Stimulated activated CD4-positive, alpha-beta T cell treated with anti-CD3 and anti-CD28 coated beads, Interleukin-1b, Interleukin-23, amount 100 ng/mL, for 1 hour (primary cell): ENCODE measurements at places on chromosomes 3 and 15.

DNA sequence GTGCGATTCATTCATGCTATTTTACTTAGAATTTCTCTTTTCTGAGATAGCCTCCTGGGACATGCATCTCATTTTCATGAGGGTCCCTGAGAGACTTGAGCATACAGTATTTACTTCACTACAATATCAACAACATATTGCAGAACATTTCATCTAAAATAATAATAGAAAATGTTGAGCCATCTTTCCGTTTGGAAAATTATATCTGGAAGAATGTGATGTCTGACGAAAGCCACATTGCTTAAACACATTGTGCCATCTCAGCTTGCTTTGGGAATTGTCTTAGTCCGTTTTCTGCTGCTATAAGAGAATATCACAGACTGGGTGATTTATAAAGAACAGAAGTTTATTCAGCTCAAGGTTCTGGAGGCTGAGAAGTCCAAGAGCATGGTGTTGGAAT lies 55.5 kb downstream of the DPH6 start:
- no peak for DNase-seq

DNA sequence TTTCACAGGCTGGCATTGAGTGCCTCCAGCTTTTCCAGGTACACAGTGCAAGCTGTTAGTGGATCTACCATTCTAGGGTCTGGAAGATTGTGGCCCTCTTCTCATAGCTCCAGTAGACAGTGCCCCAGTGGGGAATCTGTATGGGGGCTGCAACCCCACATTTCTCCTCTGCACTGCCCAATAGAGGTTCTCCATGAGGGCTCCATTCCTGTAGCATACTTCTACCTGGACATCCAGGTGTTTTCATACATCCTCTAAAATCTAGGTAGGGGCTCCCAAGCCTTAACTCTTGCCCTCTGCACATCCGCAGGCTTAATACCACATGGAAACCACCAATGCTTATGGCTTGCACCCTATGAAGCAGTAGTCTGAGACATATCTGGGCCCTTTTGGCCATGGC lies 15.1 kb upstream of the CCR2 start:
- no peak for DNase-seq

GRCh38 chr3:166531730-166532129 lies 694.5 kb upstream of the BCHE start:
- DNase-seq, result no peak

GRCh38 chr3:62376906-62377877 lies 3.8 kb upstream of the FEZF2 start:
- no peak for DNase-seq

DNA sequence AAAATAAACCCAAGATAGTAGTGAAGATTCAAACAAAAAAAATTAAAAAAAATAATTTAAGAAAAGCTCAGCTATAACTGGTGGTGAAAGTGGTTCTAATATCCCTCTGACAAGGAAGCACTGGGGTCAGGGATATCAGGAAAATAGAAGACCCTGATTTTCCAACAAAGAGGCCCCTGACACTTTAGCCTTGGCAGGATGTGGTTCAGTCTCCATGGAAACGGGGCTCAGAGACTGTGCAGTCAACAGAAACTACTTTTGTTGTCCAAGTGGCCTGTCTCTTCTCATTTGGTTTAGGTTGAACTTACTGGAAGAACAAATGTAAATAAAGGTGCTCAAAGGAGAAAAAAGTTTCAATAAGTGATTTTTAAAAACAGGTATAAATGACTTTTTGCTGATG lies 27.2 kb downstream of the INTS14 start:
- no peak for DNase-seq

- DNase-seq, result no peak
These were observed 9.2 kb downstream of the MFSD1 start for GRCh38 chr3:158810823-158811724.

GRCh38 chr15:99438691-99439523 lies 126.9 kb upstream of the MEF2A start:
- no peak for DNase-seq

DNA sequence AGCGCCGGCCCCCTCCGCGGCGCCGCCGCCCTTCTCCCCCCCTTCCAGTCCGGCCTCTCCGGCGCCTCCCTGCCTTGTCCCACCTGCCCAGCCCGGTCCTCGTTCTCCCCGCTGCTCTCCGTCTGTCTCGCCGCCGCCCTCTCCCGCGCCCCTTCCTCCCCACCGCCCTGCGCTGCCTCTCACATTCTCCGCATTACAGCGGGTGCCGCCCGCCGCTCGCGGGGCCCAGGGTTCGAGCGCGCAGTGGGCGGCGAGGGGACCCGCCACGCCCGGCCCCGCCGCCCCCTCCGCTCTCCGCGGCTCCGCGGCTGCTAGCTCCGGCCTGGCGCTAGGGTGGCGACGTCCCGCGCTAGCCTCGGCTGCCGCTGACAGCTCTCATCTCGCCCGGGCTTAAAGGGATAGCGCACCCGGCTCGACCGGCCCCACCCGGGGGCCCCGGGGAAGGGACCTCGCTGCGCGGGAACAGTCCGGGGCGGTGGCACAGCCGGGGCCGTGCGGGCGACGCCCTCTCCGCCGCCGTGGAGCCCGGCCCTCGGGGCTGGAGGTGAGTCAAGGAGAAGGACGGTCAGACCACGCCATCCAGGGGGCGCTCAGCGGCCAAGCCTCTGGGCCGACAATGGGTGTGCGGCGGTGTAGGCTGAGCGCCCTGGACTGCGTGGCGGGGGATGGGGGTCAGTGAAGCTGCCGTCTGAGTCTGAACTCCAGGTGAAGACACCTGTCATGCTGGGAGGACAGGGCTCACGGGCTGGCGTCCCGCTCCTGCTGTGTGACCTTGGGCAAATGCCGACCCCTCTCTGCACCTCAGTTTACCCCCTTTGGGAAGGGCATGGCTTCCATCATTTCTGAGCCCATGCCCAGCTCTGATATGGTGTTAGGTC lies 187.4 kb upstream of the LINGO1 start:
- no peak for DNase-seq

DNA sequence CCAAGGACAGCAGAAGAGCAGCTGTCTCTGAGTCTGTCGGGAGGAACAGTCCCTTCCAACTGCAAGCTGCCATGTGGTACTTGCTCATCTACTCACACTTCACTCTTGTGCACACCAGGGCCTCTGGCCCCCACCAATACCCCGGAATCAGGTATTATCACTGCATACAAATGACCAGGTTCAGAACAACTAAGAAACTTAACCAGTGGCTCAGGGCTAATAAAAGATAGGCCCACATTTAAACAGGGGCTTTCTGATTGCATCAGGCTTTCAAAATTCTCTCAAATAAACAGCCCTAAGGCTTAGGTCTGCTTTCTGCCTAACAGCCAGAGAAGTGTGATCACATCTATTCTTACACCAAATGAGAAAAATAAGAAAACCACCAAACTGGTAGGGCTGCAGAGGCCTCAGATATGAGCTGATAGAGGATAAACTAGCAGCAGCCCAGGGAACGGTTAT lies 20.7 kb downstream of the CCDC12 start:
- no peak for DNase-seq
